ENCODE measurements at places on chromosomes 2 and 18.

DNA sequence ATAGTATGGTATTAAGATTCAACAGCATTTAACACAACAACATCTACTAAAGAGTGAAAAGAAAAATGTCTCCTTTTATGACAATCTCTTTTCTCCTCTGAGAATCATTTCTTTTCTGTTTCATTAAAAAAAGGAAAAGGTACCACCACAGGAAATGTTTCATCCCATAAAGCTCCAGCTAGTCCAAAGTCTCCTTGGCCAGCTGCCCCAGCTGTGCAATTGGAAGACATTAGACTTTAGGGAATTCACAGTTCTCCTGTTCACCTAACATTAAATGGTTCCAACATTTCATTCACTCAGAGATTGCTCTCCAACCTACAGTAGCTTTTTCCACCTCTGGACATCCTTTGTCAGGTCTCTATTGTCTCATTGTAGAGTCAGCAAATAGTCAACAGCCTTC lies 78.7 kb upstream of the YPEL5 start:
- no peak for DNase-seq

DNA sequence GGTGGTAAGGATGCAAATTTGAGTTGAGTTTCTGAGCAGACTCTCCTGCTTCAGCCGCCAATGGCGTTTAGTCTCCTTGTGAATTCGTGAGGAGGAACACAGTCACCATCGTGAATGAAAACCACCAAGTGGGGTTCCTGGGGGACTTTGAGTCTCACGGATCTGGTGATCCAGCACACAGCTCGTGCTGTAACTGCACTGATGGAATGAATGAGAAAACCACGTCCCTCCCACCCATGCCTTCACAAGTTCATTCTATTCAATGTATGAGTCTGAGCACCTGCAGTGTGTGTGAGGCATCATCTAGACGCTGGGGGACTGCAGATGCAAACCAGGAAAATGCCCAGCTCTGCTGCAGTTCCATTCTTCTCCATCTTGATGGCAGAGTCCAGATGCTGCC lies 127.9 kb downstream of the PIEZO2 start:
- no peak for DNase-seq

- no peak for DNase-seq
These were observed 149.4 kb downstream of the TNS1 start for GRCh38 chr2:217853301-217853881.

DNA sequence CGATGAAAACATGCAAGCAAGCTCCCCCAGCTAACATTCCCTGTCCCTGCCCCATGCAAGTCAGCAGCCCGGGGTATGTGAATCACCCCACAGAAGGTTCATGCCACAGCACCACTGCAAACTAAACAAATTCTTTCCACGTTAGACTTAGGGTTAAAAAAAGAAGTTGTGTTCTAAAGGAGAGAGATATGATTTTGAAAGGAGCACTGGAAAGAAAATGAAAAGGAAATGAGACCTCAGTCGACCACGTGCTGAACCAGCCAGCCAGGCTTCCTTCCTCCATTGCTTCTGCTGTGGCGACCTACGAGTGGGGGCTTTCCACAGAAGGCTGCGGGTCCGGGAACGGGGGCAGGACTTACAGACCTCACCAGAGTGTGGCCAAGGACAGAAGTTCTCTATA lies 52.0 kb downstream of the ARL4C start:
- peak; percentile 47 for DNase-seq

DNA sequence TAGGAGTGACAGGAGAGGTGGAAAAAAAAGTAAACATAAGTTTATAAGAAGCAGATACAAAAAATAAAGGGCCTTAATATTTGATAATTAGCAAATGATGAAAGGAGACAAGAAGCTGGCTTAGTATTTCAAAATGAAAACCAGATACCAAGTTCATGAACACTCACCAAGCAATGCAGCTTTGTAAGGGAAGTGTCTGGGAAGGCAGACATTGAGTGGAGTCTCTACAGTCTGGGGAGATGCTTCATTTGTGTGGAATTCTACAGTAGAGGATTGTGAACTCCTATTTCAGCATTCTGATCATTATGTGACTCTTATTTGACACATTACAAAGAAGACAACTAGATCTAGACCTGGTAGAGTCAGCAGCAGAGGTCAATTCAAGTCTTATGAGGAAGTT lies 1072.7 kb downstream of the DSC3 start:
- no peak for DNase-seq

- DNase-seq = no peak
These were observed 1052.6 kb upstream of the PIK3C3 start for GRCh38 chr18:40902436-40902835.

DNA sequence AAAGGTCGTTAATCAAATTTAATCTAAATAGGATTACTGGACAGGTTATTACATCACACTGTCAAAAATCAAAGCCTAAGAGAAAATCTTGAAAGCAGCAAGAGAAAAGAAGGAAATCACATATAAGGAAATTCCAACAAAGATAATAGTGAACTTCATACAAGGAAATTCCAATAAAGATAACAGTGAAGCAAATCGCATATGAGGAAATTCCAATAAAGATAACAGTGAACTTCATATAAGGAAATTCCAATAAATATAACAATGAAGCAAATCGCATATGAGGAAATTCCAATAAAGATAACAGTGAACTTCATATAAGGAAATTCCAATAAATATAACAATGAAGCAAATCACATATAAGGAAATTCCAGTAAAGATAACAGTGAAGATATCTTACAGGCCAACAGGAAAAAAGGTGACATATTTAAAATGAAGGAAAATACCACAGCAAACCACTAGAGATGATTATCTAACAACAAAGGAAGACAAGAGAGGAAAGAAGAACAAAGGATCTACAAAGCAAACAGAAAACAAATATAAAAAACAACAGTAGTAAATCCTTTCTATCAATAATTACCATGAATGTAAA lies 787.7 kb downstream of the CCDC85A start:
- DNase-seq = no peak

DNA sequence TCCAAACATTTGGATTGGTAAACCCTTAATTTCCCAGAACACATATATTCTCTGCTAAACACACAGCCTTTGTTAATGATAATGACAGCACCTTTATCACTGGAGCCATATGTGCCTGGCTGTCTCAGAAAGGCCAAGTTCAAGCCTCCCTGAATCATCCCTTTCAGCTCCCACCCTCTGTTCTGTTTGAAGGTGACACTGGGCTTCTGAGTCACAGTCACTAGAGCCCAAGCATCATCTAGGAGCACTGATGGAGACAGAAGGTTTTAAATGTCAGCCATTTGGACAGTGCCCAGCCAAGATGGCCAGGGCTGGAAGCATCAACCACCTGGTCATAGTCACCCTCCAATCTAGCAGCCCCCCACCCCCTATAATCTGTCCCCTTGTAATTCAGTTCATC lies 80.6 kb downstream of the NRP2 start:
- DNase-seq = no peak

DNA sequence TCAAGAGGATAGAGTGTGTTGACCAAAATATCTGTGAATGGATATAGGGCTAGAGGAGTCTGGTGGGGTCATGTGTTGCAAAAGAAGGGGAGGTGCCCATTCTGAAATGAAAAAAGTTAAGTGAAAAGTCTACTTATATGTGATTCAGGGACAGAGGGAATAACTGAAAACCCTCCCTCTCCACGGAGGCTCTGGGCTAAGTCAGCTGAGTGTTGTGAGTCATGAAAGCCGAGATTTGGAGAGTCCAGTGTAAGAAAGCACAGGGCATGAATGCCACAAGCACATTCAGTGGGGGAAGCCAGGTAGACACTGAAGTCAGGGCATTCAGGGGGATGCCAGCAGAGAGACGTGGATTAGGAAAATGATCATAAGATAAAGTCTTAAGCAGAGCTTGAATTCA lies 871.9 kb downstream of the TSN start:
- no peak for DNase-seq

GRCh38 chr2:73837847-73838585 lies 9.3 kb downstream of the STAMBP start:
- no peak for DNase-seq

- no peak for DNase-seq
These were observed 178.4 kb upstream of the CDH20 start for GRCh38 chr18:61154866-61155265.

DNA sequence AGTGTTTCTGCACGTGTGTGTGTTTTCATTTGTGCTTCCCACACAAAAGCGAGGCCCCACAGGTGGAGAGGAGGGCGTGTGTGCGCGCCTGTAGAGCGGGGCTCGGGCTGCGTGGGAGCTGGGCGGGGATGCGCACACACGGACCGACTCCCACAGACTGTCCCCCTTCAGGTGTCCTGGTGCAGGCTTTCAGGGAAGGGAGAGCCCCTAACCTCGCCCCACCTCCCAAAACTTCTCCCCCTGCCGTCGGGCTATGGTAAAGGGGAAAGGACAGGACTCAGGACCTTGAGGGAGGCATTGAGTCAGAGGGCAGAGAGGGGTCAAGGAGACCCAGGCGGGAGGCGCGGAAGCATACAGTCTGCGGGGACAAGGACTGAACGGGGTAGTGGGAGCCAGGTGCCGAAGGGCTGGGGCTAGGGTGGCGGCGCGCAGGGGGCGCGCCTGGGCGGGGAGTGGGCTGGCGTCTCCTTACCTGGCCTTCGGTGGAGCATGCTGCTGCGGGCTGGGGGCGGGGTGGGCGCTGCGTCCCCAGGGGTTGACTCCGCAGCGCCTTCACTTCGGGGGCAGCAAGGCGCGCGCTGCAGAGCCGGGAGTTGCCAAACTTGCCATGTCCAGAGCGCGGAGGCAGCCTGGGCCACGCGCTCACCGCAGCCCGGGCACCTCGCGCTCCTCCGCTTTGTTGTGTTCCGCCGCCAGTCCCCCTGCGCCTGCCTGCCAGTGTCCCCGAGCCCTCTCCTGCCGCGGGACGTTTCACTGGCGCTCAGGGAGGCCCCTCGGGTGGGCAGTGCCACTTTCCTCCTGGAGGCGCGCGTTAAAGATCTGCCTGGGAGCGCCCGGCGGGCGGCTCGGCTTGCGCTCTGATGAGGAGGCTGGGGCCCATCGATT lies 302.0 kb downstream of the NCKAP5 start:
- no peak for DNase-seq

- DNase-seq = no peak
These were observed 593.7 kb downstream of the NRXN1 start for GRCh38 chr2:50438259-50438658.

DNA sequence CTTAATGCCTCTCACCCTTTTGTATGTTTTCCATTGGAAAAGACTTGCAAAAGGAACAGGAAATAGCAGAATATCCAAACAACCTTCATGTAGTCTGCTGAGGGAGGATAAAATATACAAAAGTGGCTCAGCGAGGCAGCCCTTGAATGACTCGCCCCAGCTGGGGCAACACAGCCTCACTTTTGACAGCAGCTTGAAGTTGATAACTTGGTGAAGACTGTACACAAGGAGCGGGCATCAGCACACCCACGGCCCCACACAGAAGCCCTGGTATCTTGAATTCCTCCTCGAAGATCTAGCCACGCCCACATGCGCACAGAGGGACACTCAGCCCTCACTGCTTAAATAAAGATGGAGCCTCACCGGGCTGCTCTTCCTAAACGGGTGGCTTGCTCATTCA lies 161.0 kb downstream of the IRS1 start:
- DNase-seq = no peak

DNA sequence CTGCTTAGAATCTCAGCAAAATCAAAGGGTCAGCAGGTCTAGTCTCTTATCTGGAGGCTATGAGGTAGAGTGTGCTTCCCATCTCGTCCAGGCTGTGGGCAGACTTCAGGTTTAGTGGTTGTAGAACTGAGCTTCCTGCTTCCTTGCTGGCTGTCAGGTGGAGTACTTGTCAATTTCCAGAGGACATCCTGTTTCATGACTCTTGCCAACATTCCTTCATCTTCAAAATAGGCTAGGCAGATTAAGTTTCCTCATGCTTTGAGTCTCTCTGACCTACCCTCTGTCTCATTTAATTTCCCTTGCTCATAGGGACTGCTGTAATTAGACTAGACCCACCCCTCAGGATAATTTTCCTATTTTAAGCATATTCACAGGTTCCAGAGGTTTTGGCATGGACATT lies 562.6 kb downstream of the SPAG16 start:
- DNase-seq = no peak

GRCh38 chr2:24724111-24724775 lies 68.9 kb downstream of the PTRHD1 start:
- no peak for DNase-seq

DNA sequence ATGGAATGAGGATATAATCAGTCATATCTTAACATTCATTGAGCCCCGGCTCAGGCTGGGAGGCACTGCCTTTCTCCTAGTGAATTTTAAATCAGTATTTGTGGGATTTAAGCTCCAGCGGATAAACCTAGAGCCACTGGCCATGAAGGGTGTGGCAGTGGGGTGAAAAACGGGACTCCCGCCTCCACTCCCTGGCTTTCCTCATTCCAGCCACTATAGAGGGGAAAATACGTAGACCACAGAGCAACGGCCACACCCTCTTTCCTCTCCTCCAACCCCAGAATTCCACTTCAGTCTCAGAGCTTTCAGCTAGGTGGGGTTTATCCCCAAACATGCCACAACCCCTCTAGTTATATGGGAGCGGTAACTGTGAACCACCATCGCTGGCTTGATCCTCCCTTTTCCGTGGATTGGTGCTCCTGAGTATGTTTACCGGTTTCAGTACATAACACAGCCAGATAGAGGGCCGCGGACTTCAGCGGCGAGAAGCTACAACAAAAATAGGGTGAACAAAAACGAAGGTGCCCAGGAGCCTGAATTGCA lies 70.6 kb upstream of the ITGB6 start:
- no peak for DNase-seq

- no peak for DNase-seq
These were observed 8.7 kb upstream of the HTR2B start for GRCh38 chr2:231133365-231134099.

GRCh38 chr2:232325324-232326273 lies 53.0 kb upstream of the ALPP start:
- DNase-seq = peak; percentile 50

DNA sequence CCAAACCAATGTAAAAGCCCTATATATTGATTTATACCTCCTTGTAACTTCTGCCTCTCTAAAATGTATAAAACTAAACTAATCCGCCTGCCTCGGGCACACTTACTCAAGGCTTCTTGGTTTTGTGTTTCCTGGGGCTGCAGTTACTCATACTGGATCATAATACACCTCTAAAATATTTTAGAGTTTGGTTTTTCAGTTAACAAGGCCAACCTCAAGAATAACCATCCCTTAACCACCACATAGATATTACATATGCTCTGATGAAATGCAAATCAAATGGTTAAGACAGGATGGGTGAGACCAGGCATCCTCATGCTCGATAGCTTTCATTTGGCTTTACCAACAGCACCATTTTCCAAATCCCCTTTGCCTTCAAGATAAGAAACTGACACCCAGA lies 46.4 kb downstream of the UXS1 start:
- DNase-seq = peak; percentile 60

GRCh38 chr18:1805521-1805920 lies 765.8 kb downstream of the METTL4 start:
- DNase-seq = no peak

Data from activated CD4-positive, alpha-beta T cell treated with anti-CD3 and anti-CD28 coated beads, Interleukin-2, Interleukin-4, amounts not matched to agents 100 ng/mL and 50 ng/mL, durations not matched to agents 16 hours and 8 hours (primary cell).